ENCODE measurements at places on chromosomes 13 and 19.

DNA sequence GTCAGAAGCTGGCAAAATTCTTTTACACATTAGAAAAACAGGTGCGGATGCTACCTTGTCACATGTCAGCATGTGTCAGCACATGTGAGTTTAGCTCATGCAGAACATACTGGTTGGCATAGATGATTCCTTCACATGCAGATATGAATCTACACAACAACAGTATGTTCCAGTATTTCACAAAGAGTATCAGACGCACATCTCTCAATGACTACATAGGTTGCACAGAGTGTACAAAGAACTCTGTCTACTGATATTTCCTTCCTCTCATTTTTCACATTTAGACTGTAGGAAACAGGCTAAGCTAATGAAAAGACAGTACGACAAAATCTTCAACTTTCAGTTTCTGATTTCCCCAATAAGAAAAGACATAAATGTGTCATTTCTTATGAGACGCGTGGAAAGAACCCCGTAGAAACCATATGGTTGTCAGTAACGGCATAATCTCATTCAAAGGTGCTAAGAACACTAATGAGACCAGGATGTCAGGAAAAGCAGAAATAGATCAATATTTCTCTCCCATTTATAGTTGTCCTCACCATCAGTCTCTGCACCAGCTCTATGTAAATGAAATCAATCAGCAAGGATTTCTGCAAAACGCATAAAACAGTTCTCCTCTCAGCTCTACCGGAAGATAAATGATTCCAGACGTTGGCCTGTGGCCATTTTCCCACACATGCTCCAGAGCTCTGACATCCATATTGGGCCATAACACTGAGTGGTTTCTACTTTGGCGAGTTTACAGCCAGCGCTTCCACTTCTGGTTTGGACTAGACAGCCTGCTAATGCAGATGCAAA lies 81.2 kb downstream of the STARD13 start:
- DNase-seq = no peak

DNA sequence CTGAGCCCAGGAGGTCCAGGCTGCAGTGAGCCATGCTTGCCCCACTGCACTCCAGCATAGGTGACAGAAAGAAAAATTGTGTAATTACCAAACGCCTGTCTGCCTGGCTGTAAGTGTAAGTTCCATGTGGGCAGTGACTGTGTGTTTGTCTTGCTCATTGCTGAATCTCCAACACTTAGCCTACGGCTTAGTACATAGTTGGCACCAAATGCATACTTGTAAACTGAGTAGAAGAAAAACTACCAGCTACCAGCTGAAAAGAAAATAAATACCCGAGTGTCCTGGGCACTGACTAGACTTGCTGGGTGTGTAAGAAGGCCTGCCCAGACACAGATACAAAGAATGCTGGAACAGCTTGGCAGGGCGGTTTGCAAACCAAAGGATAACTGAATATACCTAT lies 2.7 kb upstream of the CEBPG start:
- no peak for DNase-seq

DNA sequence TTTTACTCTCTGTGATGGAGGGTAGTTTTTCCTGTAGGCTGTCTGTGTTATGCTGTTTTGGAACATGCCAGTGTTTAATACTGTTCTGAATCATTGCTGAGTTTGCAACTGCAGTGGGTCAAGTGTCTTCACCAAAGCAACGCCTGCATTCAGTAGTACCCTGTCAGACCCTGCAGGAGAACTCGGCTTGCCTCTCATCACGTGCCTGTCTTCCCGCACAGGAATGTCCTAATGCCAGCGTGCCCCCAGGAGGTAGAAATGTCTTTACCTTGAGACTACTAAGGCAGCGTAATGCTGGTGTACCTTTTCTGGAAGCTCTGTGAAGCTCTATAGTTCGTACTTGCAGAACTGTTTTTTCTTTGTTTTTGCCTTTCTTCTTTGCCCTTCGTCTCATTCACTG lies 42.3 kb downstream of the POLR1D start:
- DNase-seq = no peak

DNA sequence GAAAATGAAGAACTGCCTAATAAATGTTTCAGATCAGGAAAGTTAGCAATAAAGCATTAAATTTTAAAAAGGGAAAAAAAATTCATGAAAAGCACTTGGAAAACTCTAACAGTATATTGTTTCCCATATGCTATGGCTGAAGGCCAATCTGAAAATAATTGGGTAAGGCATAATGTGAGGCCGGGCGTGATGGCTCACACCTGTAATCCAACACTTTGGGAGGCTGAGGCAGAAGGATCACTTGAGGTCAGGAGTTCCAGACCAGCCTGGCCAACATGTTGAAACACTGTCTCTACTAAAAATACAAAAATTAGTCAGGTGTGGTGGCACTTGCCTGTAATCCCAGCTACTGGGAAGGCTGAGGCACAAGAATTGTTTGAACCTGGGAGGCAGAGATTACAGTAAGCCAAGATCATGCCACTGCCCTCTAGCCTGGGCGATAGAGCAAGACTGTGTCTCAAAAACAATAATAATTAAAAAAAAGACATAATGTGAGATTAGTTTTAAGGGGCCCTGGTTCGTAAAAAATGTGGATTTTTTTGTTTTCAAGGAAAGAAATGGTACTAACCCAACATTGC lies 15.2 kb downstream of the INTS6 start:
- no peak for DNase-seq

- DNase-seq = no peak
Measured at GRCh38 chr19:743168-743687, 7.7 kb upstream of the MISP start.

GRCh38 chr13:92602560-92602959 lies 624.0 kb upstream of the GPC6 start:
- DNase-seq = no peak

- DNase-seq = no peak
Measured at GRCh38 chr13:23159760-23160637, 20.8 kb upstream of the SGCG start.

- no peak for DNase-seq
Measured at GRCh38 chr19:16628984-16629691, 1.1 kb upstream of the MED26 start.

GRCh38 chr19:15926484-15926883 lies 7.8 kb downstream of the CYP4F11 start:
- DNase-seq = no peak

DNA sequence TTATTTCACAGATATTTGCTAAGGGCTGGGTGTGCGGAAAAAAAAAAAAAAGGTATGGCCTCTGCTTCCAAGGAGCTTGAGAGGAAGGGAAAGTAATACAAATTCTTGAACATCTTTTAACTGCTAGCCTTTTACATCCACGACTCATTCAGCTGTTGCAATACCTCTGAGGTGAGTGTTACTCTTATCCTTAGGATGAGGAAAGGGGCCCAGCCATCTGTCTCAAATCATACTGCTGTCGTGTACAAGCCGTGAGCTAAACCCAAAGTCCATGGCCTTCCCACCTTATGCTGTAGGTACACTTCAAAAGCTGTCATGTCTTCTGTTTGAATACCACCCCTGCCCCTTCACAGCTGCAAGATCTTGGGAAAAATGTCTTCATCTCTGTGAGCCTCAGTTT lies 146.8 kb downstream of the KCNRG start:
- DNase-seq = no peak

GRCh38 chr19:4094761-4095487 lies 28.2 kb upstream of the ZBTB7A start:
- no peak for DNase-seq

DNA sequence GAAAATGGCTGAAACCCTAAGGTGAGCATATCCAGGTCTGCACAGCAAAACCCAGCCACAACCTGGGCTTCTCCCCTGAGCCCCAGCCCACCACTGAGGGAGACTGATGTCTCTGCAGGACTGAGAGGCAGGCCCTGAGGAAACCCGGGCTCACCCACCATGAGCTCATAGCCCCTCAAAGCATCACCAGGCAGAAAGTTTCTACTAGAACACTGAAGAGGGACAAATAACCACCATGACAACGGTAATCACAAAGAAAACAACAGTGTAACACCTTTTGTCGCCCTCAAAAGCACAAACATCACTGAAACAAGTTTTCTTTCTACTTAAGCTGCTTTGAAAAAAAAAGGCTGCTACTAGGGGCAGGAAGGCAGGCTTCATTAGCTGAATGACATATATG lies 29.8 kb downstream of the TSHZ3 start:
- DNase-seq = no peak

- no peak for DNase-seq
Measured at GRCh38 chr13:49310251-49310650, 62.5 kb downstream of the CDADC1 start.

GRCh38 chr19:46748325-46749109 lies 2.3 kb upstream of the STRN4 start:
- DNase-seq = no peak
